Upper lobe of right lung (tissue), 1 donor: ENCODE measurements at places on chromosomes 7 and 10.
A peak's percentile ranks its signal among the peaks of the same experiment; 100 is the strongest.

DNA sequence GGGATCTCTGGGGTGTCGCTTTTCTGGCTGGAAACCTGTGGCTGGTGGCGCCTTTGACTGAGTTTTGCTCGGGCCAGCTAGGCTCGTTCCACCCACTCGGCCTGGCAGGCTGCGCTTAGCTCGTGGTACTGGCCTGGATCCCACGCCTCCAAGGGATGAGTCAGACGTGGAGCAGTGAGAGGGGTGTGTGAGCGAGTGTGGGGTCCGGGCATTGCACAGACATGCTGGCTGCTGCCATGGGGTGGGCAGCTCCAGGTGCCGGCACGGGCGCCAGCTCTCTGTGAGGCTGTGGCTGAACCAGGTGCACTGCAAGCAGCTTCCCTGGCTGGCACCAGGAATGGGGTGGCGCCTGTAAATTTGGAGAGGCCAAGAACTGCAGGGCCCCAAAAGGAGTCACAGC, 63.1 kb upstream of the CACNA2D1 start:
- H3K36me3 ChIP-seq = no peaks in the 10 kb centered on the region
- H3K4me1 ChIP-seq = no peaks in the 10 kb centered on the region
- no peak for DNase-seq
- H3K4me3 ChIP-seq = no peak overlapping the region
- H3K27me3 ChIP-seq = no peaks in the 10 kb centered on the region
- H3K27ac ChIP-seq = no peak overlapping the region

DNA sequence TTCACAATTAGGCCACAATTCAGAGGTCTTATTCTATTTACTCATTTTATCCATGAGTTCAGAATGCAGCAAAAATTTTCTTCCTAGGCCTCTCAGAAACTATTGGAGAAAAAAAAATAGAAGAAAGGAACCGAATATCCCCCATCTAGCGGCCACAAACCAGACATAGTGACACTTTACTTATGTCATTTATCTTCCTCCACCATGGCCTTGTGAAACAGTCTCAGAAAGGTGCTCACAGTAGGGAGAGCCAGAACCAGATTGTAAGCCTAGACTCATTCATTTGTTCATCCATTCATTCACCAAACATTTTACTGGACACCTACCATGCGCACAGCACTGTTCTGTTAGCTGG, 16.0 kb downstream of the CREB3L2 start:
- no peaks in the 10 kb centered on the region for H3K36me3 ChIP-seq
- H3K4me1 ChIP-seq = peaks cover 77% of the 10 kb centered on the region
- H3K27me3 ChIP-seq = no peaks in the 10 kb centered on the region

- no peak for DNase-seq
- H3K36me3 ChIP-seq = no peaks in the 10 kb centered on the region
- no peak overlapping the region for H3K4me3 ChIP-seq
- H3K4me1 ChIP-seq = no peaks in the 10 kb centered on the region
- H3K27me3 ChIP-seq = no peaks in the 10 kb centered on the region
These were observed 126.9 kb downstream of the CNNM2 start for GRCh38 chr10:103044942-103045489.

GRCh38 chr10:112465299-112465883, 18.4 kb downstream of the VTI1A start:
- H3K36me3 ChIP-seq = peaks cover 45% of the 10 kb centered on the region
- DNase-seq = no peak
- H3K4me3 ChIP-seq = no peak overlapping the region
- no peak overlapping the region for H3K27ac ChIP-seq

GRCh38 chr10:3025026-3025683, 42.2 kb upstream of the PFKP start:
- H3K27me3 ChIP-seq = peaks cover 2% of the 10 kb centered on the region
- no peaks in the 10 kb centered on the region for H3K4me1 ChIP-seq
- no peak overlapping the region for H3K27ac ChIP-seq
- H3K4me3 ChIP-seq = no peak overlapping the region
- no peak for DNase-seq
- H3K36me3 ChIP-seq = no peaks in the 10 kb centered on the region

GRCh38 chr7:6228361-6229229, 43.8 kb downstream of the CYTH3 start:
- H3K27ac ChIP-seq = peak overlapping the region; percentile 45
- H3K27me3 ChIP-seq = no peaks in the 10 kb centered on the region
- DNase-seq = no peak
- no peak overlapping the region for H3K4me3 ChIP-seq
